ENCODE measurements at places on chromosomes 5 and 9.

GRCh38 chr9:114611516-114612271 is 603 bp downstream of the TMEM268 start:
- DNase-seq = no peak

- no peak for DNase-seq
These were observed 24.3 kb downstream of the CENPP start for GRCh38 chr9:92349771-92350739.

- DNase-seq = no peak
These were observed 46.1 kb upstream of the RIC1 start for GRCh38 chr9:5582835-5583195.

DNA sequence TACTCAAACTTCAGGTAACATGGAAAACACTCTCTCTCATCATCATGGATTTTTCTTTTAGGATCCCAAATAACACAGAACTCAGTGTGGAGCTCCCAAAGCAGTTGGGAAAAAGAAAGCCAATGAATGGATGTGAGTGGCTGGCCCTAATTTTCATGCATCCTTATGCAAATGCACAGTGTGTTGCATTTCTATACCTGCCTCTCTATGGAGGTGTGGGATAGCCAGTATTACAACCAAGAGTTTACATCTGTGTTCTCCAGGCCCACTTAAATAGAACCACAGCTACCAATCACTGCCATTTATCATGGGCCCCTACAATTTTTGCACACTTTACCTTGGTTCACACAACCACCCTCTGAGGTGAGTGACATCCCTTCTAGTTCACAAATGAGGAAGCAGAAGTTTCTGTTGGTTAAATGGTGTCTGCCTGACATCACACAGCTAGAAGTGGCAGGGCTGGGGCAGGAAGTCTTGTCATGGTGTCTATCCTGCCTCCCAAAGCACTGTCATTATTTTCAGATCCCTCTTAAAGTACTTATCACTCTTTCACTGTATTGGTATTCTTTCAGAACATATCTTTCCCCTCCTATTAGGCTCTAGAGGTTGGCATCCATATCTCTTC is 17.3 kb downstream of the MAMDC2 start:
- DNase-seq = no peak

- DNase-seq = no peak
These were observed 38.4 kb upstream of the SMIM23 start for GRCh38 chr5:171747061-171747859.

GRCh38 chr9:69976152-69976551 is 67.5 kb upstream of the MAMDC2 start:
- peak; percentile 92 for DNase-seq

- DNase-seq = no peak
These were observed 265.2 kb upstream of the MSX2 start for GRCh38 chr5:174459071-174459702.

- DNase-seq = no peak
These were observed 36.0 kb upstream of the SPATA31C2 start for GRCh38 chr9:88174324-88174723.

GRCh38 chr9:6816581-6816980 is 58.8 kb downstream of the KDM4C start:
- no peak for DNase-seq

DNA sequence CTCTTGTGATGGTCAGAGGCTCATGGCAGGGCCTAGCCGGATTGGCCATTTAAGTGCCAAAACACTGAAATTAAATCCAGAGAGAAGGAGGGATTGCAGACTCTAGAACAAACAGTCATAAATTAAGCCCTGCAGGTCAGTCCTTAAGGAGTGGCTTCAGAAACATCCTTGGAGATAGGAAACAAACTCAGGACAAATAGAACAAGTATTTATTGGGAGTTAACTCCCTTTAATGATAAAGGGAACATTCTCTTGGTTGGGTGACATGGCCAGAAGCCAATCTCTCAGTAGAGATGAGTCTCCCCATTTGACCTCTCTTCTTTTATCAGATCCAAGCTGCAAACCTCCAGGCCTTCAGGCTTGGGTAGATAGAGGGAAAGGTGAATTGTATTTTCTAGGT is 17.4 kb downstream of the PCSK5 start:
- DNase-seq = no peak

GRCh38 chr9:33840381-33840780 is 23.4 kb downstream of the UBE2R2 start:
- DNase-seq = no peak

All from non-pigmented ciliary epithelial cell (primary cell).